RPMI8226 (cell line): ENCODE measurements at places on chromosomes 7 and 10.

GRCh38 chr7:101104193-101104713 lies 19.0 kb downstream of the TRIM56 start:
- DNase-seq: no peak

- peak; percentile 42 for DNase-seq
Measured at GRCh38 chr7:124764847-124765400, 668 bp downstream of the GPR37 start.

DNA sequence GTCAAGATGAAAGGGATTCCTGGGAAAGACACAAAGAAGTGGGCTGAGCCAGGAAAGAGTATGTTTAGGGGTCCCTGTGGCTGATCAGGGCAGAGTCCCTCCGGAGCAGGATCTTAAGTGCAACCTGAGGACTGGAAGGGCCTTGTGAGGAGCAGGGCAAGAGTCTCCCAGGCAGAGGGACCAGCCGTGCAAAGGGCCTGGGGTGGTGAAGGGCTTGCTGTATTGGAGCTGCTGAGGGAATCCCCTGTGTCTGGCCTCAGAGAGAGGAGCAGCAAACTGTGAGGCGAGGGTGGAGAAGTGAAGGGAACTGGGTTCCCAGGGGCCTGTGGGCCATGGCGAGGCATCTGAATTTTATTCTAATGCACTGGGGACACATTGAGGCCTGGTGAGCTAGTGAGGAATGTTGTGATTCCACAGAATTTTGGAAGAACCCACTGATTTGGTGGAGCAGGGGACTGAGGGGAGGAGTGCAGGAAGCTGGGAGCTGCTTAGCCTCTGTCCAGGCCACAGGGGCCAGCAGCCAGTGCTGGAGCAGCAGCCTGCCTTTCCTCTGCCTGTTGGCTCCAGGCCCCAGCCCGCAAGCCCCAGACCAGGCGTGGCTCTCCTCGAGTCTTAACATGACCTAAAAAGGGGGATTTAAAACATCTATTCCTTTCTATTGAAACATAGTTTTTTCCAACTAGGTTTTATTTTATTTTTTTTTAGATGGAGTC lies 138.4 kb upstream of the IGFBP3 start:
- no peak for DNase-seq

- no peak for DNase-seq
Measured at GRCh38 chr10:115974816-115975430, 298.1 kb downstream of the GFRA1 start.

DNA sequence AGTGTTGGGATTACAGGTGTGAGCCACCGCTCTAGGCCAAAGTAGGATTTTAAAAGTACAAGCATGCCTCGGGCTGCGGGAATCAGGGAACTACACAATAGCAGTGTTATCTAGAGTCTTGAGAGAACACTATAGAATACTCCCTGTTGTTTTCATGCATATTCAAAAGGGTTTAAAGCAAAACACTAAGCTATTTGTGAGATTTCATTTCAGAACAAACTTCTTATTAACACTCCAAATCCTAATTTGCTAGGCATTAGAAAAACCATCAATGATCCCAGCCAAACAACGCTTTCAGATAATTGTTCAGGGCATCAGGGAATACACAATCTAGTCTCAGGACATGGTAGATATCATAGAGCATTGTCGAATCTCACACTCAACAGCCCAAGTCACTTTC lies 13.9 kb downstream of the DENND11 start:
- DNase-seq: no peak

DNA sequence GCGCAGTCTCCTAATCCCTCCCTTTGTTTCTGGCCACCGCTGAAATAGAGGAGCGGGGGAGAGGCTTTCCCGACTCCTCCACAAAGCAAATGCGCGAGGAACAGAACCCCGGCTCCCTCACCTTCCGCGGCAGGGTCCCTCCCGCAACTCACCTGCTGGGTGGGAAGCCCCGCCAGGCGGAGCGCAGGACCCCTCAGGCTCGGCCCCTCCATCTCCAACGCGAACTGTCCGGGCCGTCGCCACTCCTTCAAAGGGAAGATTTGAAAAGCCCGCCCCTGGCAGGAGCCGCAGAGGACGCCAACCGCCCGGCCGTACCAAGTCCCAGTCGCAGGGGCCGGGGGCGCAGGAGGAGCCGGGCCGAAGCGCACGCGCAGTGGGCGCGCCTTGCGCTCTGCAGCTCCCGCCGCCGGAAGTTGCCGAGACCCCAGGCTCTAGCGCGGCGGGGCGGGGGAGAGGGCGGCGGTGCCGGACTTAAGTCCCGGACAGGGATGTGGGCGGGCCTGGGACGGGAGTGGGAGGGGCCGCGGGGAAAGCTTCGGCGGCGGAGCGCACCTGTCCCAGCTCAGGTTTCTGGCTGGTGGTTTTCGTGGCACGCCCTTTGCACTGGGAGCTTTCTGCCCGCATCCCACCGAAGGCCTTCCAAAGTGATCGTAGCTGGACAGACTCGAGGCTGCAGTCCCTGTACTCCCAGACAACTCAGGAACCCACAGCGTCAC lies at the start of gene RTKN2:
Gene RTKN2, minus strand, starts transcription at position 446 of the 716 bp plus-strand sequence. Its CDS starts 234 bp downstream, at position 212.
- peak; percentile 60 for DNase-seq

GRCh38 chr10:69504576-69505250 lies 53.4 kb downstream of the TSPAN15 start:
- no peak for DNase-seq

- no peak for DNase-seq
Measured at GRCh38 chr10:96496281-96496925, 17.3 kb downstream of the TLL2 start.

GRCh38 chr10:108410236-108410635 lies 1245.7 kb upstream of the SORCS1 start:
- DNase-seq: no peak

GRCh38 chr7:122595885-122596284 lies 103.0 kb downstream of the RNF133 start:
- no peak for DNase-seq

GRCh38 chr10:558364-558763 lies 131.1 kb downstream of the DIP2C start:
- DNase-seq: no peak

DNA sequence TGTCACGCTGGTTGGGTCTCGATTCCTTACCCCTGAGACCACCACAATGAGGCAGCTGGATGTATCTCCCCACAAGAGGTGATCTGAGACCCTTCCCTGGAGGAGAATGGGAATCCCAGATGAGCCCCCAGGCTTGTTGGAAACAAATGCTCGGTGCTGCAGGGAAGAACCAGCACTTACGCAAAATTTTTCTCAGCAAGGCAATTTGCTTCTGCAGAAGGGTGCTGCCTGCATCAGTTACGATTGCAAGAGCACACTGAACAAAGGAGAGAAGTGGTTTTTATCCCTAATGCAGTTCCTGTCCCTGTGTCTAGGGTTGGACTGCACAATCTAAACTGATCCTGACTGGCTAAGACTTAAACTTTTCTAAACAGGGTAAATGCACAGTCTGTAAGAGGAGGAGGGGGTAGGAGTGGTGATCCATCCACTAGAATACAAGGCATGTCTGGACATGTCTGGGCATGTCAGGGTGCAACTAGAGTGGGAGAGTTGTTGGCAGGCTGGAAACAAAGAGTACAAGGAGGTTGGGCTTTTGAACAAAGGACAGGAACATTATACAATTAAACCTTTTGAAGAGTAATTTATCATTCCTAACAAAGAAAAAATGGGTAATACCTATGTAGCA lies 114.9 kb upstream of the FAM3C start:
- no peak for DNase-seq

DNA sequence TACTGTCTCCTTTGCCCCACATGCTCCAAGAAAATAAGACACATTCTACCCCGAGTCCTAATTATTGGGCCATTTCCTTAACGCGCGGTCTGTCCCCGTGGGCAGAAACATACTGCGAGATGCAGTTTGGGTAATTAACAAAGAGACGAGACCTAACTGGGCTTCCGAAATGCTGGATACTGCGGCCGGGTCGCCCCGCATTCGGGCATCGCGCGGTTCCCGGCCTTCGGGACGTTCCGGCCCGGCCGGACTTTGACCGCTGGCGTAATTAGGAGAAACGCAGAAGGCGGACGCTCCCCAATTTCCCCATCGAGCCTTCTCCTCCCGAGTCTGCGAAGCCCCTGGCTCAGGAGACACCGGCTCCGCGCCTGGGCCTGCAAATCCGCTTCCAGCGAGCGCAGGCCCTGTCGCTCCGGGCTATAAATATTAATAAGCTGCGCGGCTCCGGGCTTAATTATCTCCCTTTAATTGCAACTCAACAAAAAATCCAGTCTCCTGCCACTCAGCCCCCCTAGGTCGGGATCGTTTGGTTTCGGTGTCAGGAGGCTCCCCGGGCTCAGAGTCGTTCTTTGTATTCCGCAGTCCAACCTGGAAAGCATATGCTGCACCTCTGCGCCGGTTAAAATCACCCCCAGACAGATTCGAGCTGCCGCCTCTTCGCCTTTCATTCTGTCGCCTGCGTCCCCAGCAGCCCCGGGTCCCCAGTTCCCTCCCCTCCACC lies 131.5 kb downstream of the SPAG6 start:
- no peak for DNase-seq

DNA sequence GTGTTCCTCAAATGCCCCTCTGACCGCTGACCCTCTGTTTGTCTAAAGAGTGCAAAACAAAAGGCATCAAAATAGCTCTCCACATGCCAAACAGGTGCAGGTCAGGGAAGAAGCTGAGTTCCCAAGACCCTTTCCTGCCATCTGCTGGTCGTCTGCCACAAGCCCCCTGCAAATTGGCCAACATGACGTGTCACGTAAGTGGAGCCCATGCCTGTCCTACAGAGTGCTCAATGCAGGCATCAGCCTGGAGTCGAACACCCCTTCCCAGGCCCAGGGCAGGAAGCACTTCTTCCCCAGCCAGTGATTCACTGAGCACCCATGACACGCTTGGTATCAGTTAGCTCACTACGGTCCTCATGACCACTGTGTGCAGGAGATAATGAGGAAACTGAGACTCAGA lies 14.1 kb downstream of the TMEM72 start:
- DNase-seq: peak; percentile 42

DNA sequence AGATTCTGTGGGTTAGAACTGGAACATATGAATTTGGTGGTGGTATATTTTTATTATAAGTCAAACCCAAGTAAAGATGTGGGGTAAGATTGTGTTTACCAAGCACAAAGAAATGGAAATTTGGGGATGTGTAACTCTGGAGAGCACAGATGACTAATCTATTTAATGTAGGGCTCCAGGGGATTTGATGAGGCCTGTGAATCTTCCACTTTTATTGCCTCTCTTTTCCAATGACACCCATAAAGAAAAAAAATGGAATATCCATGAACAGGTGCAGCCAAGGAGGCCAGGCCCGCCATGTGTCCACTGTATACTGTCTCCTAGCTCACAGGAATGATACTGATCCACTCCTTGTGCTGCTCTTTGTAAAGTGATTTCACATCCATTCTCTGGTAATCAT lies 2.8 kb downstream of the SRGN start:
- no peak for DNase-seq

GRCh38 chr10:44881649-44882048 lies 29.5 kb upstream of the TMEM72 start:
- peak; percentile 28 for DNase-seq

DNA sequence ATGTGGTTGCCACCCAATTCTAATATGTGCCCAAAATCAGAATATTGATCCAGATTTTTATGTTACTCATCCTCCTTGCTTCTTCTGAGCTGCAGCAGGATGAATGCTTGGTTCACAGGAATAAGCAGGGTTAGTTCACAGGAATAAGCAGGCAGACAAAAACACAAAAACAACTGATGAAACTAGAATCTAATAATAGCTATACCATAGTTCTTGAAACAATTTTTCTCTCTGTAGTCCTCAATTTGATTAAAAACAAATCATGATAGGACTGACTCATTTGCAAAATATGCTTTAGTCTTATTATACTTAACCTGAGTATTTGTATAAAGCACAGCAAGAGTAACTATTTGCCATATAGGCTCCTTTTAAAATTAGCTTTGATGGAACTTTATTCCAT lies 24.4 kb upstream of the ARHGAP12 start:
- no peak for DNase-seq

DNA sequence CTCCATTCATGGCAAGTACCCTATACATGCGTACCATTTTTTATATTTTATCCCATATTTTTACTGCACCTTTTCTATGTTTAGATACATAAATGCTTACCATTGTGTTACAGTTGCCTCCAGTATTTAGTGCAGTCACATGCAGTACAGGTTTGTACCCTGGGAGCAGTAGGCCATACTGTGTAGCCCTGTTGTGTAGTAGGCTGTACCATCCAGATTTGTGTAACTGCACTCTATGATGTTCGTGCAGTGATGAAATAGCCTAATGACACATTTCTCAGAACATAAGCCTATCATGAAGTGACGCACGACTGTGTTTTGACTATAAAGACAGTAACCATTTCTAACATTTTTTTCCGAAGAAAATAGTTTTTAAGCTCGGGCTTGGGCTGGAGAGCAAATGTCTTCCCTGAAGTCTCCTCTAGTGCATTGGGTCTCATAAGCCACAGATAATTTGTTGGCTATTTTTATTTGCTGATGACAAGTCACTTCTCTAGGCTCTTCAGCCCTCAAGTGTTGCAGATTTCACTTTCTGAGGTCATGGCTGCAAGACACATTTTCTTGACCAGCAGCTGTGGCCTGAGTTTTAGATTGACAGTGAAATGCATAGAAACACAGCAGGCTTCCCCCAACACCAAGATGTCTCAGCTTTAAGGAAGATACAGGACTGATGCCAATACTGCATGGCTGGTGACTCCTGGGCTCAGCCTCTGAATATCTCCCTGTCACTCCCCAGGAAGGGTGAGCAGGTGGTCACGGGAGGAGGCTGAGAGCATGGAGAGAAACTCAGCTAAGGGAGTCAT lies 26.9 kb downstream of the EPDR1 start:
- DNase-seq: no peak

DNA sequence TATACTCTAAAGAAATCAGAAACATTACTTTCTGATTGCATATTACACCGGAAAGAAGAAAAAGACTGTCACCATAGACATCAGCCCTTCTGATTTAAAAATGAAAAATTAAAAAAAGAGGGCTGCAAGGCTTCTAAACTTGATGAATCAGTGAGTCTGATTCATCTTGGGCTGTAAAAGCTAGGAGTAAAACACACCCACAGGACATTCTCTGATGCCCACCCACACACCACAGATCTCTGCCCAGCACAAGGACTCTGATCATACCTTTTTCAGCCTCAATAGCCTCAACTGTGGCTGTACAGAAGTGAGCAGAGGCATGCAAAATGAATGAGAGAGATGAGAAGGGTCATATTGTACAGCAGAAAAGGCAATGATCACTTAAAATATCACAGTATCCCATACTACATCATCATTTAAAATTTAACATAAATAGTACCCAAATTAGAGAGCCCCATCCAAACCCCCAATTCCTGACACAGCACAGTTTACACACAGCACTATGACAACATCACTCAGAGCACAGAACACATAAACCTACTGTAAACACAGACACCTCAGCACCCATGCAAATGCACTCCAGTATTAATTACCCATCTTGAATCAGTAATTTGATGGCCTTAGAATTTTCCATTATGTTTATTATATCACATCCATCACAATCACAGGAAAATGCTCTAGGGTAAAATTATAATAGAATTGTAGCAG lies 6.4 kb upstream of the MSS51 start:
- no peak for DNase-seq
